CD4-positive, alpha-beta T cell treated with Interleukin-15 for 1 hour (primary cell): ENCODE measurements at places on chromosomes 6 and 20.

DNA sequence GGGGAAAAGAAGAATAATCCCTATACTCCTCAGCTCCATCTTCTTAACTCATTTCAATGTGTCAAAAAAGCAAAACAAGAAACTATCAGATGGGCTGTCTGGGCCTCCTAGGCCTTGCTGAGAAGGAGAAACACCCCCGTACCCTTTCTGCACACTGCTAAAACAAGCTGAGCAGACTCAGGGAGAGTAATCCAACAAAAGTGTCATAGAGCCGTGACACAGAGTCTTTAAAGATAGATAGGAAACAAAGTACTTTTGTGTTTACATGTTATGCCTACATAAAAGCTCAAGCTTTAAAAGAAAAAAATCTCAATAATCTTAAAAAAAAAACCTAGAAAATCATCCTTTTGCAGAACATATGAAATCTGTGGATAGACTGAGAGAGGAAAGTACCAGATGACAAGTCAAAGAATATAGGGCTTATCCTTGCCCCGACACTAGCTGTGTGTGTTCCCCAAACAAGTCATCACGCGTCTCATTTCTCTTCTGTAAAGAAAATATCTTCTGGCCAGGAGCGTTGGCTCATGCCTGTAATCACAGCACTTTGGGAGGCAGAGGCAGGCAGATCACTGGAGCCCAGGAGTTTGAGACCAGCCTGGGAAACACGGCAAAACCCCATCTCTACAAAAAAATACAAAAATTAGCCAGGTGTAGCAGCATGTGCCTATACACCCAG, 81.3 kb downstream of the MAP3K5 start:
- no peak for DNase-seq

GRCh38 chr20:20251836-20252235, 116.1 kb upstream of the INSM1 start:
- DNase-seq = no peak

DNA sequence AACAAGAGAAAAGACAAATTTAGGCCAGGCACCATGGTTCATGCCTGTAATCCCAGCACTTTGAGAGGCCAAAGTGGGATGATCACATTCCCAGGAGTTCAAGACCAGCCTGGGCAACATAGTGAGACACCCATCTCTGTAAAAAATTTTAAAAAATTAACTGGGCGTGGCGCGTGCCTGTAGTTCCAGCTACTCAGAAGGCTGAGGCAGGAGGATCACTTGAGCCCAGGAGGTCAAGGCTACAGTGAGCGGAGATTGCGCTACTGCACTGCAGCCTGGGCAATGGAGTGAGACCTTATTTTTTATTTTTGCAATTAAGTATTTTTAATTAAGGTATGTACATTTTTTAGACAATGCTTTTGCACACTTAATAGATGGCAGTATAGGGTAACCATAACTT, 3.3 kb downstream of the MTHFD1L start:
- no peak for DNase-seq

GRCh38 chr6:131460614-131461000, 112.4 kb upstream of the ARG1 start:
- no peak for DNase-seq

GRCh38 chr20:48295445-48295903, 510.2 kb upstream of the SULF2 start:
- no peak for DNase-seq

- DNase-seq = no peak
These were observed 5.8 kb upstream of the TBXT start for GRCh38 chr6:166173281-166173951.
